Small intestine (tissue), 16 donors: ENCODE measurements at places on chromosomes 1 and 21.
A peak's percentile ranks its signal among the peaks of the same experiment; 100 is the strongest.

DNA sequence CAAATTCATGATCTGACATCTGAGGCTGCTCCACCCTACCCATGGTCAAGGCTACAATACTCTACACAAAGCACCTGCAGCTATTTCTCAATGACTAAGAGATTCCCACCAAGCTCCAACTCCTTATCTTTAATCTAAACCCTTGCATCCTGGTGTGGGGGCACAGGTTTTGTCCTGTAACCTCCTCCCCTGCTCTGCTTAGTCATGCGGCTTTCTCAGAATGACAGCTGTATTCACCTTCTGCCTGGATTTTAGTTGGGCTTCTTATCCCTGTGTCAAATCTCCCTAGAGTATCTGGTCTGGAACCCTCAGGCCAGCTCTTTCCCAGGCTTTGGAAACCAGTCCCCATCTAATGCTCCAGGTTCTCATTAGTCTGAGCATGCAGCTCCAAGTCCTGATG, 159.0 kb downstream of the BARHL2 start:
- no peak for DNase-seq

DNA sequence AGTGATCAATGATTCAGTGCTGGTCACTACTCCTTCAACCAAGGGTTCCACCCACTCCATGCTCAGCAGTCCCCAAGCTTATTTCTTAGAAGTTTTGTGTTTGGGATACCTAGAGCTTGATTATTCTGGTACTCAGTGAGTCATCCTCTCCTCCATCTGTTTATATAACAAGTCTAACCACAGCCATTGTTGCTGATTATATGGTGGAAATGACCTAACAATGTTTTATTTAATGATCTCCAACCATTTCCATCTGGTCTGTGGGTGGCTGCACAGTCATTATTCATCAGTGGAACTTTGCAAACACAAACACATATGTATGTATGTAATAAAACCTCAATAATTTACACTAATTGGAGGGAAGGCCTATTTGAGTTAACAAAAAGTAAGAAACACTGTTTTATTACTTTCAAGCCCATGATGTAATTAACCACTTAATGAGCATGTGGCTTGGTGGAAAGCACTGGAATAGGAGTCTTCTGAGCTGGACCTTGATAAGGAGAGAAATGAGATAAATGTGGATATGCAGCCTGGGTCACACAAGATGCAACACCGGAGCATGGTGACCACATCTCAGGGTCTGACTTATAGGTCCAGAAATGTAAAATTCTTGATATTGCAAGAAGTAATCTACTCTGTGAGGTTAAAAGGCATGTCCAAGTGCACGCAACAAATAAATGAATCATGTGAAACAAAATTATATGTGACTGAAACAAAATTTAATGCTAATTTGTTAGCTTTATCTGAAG, 99.0 kb upstream of the WLS start:
- no peak for DNase-seq

DNA sequence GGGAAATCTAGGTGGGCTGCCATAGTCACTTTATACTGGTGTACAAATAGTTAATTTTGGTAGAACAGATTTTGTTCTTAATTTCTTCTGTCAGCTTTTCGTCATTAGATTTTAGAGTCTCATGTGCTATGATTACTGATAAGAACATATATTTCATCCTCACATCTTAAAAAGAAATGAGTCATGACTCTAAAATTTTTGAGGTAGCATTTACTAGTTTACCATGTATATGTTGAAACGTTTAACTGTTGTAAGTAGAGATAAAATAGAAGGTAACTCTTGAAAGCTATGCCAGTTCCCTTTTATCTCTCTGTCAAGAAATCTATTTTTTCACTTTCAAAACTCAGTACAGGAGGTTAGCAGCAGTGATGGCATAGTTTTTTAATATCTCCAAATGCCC, 53.4 kb downstream of the KLHL20 start:
- no peak for DNase-seq

DNA sequence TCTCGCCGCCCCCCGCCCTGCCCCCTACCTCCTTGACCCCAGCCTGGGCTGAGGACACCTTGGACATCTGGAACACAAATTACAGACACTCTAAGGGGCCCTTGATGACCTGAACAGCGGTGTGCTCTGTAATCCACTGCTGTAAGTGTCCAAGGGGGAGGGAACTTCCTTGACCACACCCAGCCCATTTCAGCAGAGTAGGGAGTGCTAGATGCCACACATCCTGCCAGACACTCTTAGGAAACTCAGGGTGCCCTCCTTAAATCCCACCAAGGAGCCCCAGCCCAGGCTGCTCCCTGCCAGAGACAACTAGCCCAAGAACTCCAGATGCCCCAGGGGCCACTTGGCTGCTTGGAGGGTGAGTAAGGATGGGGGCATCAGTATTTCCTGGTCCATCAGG, 282.2 kb downstream of the RRAGC start:
- no peak for DNase-seq

DNA sequence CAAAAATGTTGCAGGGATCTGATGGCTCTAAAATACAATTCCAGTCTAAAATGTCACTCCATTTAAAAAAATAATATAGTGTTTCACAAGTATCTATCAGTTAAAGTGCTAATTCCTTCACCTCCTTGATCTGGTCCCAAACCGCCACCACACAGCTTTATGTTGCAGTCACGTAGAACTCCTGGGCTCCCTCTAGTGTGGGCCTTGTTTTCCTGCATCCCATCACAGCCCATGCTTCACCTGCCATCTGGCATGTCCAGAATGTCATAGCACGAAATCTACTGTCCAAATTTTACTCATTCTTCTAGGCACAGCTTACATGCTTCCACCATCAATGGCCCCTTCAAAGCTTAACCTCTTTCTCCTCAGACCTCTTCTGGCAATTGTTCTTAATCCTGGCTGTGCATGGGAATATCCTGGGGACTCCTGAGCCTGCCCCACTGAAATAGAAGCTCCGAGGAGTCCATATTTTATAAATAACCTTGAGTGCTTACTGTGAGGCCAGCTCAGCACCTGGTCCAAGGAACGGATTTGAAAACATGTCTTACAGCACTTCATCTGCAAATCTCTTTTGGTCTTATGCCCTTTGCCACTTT, 15.5 kb downstream of the FYB2 start:
- peak; percentile 68 for DNase-seq

DNA sequence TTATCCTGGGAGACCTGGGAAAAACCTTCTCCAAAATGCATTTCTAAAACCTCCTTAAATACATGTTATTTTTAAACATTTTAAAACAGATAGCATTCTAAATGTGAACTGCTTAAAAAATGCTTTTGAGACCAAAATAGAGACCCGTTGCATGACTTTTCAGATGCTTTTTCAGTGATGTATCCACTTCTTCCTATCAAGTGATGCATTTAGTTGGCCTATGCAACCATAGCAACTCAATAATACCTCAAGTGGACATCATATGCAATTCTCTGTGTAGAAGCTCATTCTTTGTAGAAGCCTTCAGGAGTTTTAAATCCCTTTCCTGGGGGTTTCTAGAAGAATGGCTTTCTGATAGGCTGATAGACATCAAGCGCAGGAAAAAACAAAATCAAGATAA, 94.5 kb upstream of the RAVER2 start:
- no peak for DNase-seq

DNA sequence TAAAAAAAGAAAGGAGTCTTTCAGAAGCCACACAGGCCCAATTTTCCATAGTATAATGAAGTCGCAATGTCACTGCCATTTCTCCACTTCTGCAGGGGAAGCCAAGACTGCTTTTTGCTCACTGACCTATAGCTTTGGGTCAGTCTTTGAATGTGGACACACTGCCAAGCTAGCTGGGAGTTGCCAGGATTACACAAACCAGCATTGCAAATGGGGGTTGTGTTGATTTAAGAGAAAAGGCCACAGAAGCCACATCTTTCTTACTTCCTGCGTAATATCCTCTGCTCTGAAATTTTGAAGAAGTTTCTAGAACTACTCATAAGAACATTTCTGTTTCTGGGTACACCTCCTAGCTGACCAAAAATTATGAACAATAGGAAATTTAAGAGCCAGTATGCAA, 45.8 kb upstream of the SAMSN1 start:
- peak; percentile 48 for DNase-seq

DNA sequence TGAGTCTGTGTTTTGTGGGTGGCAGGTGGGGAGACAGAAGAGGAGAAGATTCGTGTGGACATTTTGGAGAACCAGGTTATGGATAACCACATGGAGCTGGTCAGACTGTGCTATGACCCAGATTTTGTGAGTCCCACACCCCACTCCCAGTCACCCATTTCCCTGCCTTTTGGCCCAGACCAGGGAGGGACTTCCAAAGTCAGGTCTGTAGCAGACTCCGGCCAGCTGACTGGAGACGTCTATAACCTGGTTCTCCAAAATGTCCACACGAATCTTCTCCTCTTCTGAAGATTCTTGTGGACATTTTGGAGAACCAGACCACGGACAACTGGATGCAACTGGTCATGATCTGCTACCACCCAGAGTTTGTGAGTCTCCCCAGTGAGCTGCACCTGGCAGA, 1.6 kb downstream of the GSTM5 start:
- DNase-seq: peak; percentile 0

DNA sequence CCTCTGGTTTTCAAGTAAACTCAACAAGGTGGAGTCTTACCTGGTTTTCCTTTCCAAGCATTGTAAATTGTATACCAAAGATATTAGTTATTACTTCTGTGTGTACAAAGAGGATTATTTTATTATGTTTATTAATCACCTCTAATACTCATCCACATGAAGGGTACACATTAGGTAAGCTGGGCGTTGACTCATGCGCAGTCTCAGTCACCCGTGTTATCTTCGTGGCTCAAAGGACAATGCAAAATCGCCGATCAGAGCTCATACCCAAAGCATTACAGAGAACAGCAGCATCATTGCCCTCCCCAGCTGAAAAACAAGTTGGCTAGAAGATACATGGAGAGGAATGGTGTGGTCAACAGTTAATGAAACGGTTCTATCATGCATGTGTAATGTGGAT, 148.7 kb downstream of the NR5A2 start:
- DNase-seq: peak; percentile 76

DNA sequence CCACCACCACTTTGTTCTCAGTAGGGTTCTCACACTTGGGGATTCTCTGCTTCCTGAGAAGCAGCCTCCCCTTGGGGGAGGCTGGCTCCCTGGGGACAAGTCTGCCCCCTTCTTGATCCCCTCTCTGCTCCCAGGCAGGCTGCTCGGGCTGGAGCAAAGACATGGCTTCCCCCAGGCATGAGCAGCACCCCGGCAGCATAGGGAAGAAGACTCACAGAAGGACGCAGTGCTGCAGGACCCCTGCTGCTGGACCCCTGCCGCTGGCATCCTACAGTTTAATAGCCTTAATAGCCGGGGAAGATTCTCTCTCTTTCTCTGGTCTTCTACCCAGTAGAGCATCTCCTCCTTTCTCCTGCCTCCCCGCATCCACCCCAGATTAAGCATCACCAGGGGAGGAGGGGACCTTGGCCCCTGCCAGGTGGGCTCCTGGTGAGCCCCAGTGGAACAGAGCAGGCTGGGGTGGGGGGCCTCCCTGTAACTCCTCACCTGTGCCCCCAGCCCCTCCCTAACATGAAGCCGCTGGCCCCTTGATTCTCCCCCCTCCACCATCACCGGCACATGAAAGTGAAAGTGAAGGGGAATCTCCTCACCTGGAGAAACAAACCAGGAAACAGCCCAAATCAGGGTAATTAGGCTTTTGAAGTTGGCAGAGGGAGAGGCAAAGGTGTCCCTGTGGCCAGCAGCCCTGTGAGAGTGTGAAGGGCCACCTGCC, 2.5 kb downstream of the WNT3A start:
- peak; percentile 13 for DNase-seq

- peak; percentile 61 for DNase-seq
Measured at GRCh38 chr1:109764561-109765482, 1.1 kb upstream of the EPS8L3 start.

DNA sequence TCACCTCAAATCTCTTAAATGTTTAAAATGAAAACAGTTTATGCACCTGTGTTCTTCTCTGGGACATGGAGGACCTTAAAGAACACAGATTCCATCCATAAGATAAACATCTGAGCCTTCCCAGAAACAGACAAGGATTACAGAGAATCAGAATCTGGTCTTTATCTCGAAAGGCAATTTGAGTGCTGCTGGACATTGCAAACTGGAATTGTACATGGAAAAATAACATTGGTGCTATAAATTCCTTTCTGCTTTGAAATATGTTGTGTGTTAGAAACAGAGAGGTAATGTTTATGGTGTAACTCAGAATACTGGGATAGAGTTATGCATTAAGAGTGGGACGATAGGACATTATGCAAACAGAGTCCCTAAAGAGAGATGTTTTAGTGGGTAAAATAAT, 6.6 kb upstream of the DDR2 start:
- no peak for DNase-seq

GRCh38 chr1:62082456-62083363, 111.9 kb upstream of the L1TD1 start:
- DNase-seq: peak; percentile 37

- DNase-seq: no peak
Measured at GRCh38 chr1:3162322-3162882, 93.4 kb downstream of the PRDM16 start.

DNA sequence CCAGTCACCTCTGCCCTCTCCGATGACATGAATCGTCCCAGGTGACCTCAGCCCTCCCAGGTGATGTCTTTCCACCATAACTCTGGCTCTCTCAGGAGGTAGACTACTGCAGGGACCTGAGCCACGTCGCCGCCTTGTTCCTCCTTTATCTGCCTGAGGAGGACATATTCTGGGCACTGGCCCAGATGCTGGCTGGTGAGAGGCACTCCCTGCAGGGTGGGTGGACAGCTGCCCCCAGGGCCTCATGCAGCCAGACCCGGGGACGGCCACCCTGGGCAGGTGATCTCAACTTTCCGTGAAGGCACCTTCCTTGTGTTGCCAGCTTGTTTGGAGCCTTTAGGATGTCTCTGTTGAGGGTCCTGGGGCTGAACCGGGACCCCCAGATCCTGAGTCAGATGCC, 13.9 kb upstream of the ZBTB17 start:
- DNase-seq: no peak

- peak; percentile 62 for DNase-seq
Measured at GRCh38 chr1:33634806-33635205, 162.4 kb downstream of the ZSCAN20 start.

DNA sequence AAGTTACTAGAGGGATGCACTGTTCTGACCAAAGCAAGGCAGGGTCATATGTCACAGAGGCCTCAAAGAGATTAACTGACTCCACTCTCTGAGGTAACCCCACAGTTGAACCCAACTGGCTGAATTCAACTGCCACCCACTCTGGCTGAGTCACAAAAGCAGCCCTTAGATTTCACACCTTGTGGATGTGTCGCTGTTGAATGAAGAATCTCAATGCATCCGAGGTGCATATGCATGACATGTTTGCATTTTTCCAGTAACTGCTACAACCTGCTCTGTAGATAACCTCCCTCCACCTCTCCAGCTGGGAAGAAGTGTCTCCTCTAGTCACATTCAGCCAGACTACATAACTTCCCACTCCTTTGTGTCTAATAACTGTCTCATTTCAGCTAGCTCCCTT, 27.9 kb upstream of the KIF21B start:
- DNase-seq: no peak

GRCh38 chr1:241713316-241713715, 61.2 kb downstream of the WDR64 start:
- DNase-seq: no peak

GRCh38 chr1:74767490-74767889, 34.5 kb downstream of the TYW3 start:
- peak; percentile 20 for DNase-seq

GRCh38 chr1:226788965-226789364, 49.9 kb upstream of the ITPKB start:
- DNase-seq: no peak
